H1 (cell line): ENCODE measurements at places on chromosomes 13 and 19. TPM values are rescaled to one million over a fixed set of nuclear protein-coding genes. Genes with fewer than 3 reads are reported as not detected.

Gene TLE2
- total RNA-seq = 11.5 and 12.5 TPM in 2 replicates

Gene NLRP5
- total RNA-seq = not detected in 2 replicates

Gene NUFIP1
- 16.6 and 17.0 TPM in 2 replicates for total RNA-seq

Gene IGFLR1
- 8.4 and 12.2 TPM in 2 replicates for total RNA-seq

Gene COL4A2
- 77.0 and 80.4 TPM in 2 replicates for total RNA-seq

Gene CEACAM7
- total RNA-seq = not detected in 2 replicates

Gene FAM32A
- 75.6 and 78.9 TPM in 2 replicates for total RNA-seq

Gene ZNF274
- 25.1 and 27.7 TPM in 2 replicates for total RNA-seq

Gene LILRB1
- not detected in 2 replicates for total RNA-seq

Gene WDR87
- total RNA-seq = not detected in 2 replicates

Gene MEIOSIN
- total RNA-seq = not detected in 2 replicates

Gene PTPRH
- total RNA-seq = 0.21 and 0.30 TPM in 2 replicates

Gene DAND5
- 0.17 and 0.25 TPM in 2 replicates for total RNA-seq

Gene RYR1
- 10.7 and 11.8 TPM in 2 replicates for total RNA-seq

Gene EDNRB
- 67.6 and 73.2 TPM in 2 replicates for total RNA-seq

Gene MAMSTR
- total RNA-seq = 2.0 and 2.9 TPM in 2 replicates

Gene KLK2
- not detected in 2 replicates for total RNA-seq

Gene THSD8
- 41.3 and 42.3 TPM in 2 replicates for total RNA-seq

Gene C19orf33
- total RNA-seq = 4.4 and 6.0 TPM in 2 replicates

Gene SYT3
- total RNA-seq = 13.9 and 17.3 TPM in 2 replicates

Gene GRK1
- 0.21 TPM in 1 of 2 replicates, not detected in the other for total RNA-seq

Gene IL17D
- total RNA-seq = 0.56 and 0.84 TPM in 2 replicates

Gene FUT1
- total RNA-seq = 12.2 and 12.9 TPM in 2 replicates

Gene TICAM1
- 0.65 TPM in 2 replicates for total RNA-seq

Gene BCL3
- total RNA-seq = 1.7 and 2.4 TPM in 2 replicates

Gene PLPP2
- 98.6 and 101 TPM in 2 replicates for total RNA-seq

Gene ZNF418
- 18.5 and 18.8 TPM in 2 replicates for total RNA-seq

Gene UNC13A
- 45.0 and 47.6 TPM in 2 replicates for total RNA-seq

Gene ATP4B
- not detected in 2 replicates for total RNA-seq

Gene NTN5
- 0.15 and 0.47 TPM in 2 replicates for total RNA-seq

Gene GPR4
- total RNA-seq = 0.19 TPM in 1 of 2 replicates, not detected in the other

Gene ZNF570
- total RNA-seq = 4.1 and 5.4 TPM in 2 replicates

Gene MUC16
- total RNA-seq = 0.17 and 0.25 TPM in 2 replicates

Gene TNNI3
- total RNA-seq = 16.6 and 16.9 TPM in 2 replicates

Gene PDE4A
- total RNA-seq = 4.4 and 5.0 TPM in 2 replicates

Gene TDRD3
- 14.7 TPM in 2 replicates for total RNA-seq

Gene TDRD12
- total RNA-seq = 0.73 and 0.88 TPM in 2 replicates

Gene CLDND2
- 0.56 and 1.0 TPM in 2 replicates for total RNA-seq
